ENCODE measurements at places on chromosomes 12 and 14. TPM values are rescaled to one million over a fixed set of nuclear protein-coding genes. Genes with fewer than 3 reads are reported as not detected.

SP1 gene
- 61.3 TPM for total RNA-seq

SERPINA12 gene
- total RNA-seq = not detected

LRRK2 gene
- total RNA-seq = 3.6 TPM

IFNG-AS1 gene
- total RNA-seq = not detected

GPR65 gene
- 0.07 TPM for total RNA-seq

LRP1-AS gene
- total RNA-seq = not detected

PPM1H gene
- total RNA-seq = 2.0 TPM
